ENCODE measurements at places on chromosomes 3 and 15.
A peak's percentile ranks its signal among the peaks of the same experiment; 100 is the strongest.

GRCh38 chr3:10356461-10356981, 35.6 kb upstream of the SEC13 start:
- no peak for DNase-seq

GRCh38 chr3:151183265-151183671, 19.7 kb downstream of the GPR171 start:
- DNase-seq = peak; percentile 25

GRCh38 chr15:52727815-52728214, 48.6 kb upstream of the ATOSA start:
- no peak for DNase-seq

- DNase-seq = peak; percentile 82
These were observed 33.5 kb downstream of the BCL2L10 start for GRCh38 chr15:52078876-52079700.

DNA sequence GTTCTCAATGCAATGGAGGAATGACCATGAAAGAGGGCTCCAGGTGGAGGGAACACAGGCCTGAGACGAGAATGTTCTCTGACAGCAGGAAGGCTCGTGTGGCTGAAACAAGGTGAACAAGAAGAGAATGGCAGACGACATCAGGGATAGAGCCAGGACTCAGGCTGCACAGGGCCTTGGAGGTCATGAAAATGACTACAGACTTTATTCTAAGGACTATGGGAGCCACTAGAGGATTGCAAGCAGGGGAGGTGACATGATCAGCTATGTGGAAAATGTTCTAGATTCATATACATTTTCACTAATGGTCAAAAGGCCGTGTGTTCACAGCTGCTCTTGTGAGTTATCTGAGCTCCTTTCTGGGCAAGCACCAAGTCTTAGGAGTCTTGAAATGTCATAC, 78.2 kb downstream of the TAFA4 start:
- no peak for DNase-seq

- DNase-seq = no peak
These were observed 29.7 kb downstream of the SOX2 start for GRCh38 chr3:181741417-181741816.

GRCh38 chr3:12444582-12445471, 39.5 kb upstream of the TSEN2 start:
- no peak for DNase-seq
